Activated naive CD4-positive, alpha-beta T cell treated with Interleukin-2 at 50 U/mL for 16 hours (primary cell): ENCODE measurements at places on chromosomes 6 and 20.

DNA sequence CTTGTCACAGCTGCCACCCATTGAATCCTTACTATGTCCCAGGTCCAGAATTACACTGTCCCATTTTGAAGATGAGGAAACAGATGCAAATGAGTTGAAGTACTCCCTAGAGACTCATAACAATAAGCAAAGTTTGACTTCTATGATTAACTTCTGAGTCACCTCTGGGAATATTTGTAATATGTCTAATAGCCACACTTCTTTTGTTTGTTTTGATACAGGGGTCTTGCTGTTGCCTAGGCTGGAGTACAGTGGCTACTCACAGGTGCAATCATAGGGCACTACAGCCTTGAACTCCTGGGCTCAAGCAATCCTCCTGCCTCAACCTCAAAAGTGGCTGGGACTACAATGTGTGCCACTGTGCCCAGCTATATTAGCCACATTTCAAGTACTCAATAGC lies 11.4 kb upstream of the SOX12 start:
- no peak for DNase-seq

GRCh38 chr6:37812841-37813240 lies 6.7 kb upstream of the ZFAND3 start:
- no peak for DNase-seq

DNA sequence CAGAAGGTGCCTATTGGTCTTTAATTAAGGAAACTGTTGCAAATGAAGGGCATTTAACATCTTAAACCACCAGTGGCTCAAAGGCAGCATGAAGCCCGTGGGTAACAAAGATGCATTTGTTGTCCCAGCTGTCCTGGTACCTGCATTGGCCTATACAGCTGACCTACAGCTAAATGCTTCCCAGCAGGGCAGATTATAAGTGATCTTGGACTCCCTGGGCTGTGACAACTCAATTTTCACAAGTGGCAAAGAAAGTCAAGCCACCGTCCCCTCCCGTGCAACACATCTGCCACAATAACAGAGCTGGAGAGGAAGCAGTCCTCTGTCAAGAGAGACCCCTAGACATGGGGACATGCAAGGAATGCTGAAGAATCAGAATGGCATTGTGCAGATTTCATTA lies 31.5 kb upstream of the EDN3 start:
- DNase-seq: no peak

DNA sequence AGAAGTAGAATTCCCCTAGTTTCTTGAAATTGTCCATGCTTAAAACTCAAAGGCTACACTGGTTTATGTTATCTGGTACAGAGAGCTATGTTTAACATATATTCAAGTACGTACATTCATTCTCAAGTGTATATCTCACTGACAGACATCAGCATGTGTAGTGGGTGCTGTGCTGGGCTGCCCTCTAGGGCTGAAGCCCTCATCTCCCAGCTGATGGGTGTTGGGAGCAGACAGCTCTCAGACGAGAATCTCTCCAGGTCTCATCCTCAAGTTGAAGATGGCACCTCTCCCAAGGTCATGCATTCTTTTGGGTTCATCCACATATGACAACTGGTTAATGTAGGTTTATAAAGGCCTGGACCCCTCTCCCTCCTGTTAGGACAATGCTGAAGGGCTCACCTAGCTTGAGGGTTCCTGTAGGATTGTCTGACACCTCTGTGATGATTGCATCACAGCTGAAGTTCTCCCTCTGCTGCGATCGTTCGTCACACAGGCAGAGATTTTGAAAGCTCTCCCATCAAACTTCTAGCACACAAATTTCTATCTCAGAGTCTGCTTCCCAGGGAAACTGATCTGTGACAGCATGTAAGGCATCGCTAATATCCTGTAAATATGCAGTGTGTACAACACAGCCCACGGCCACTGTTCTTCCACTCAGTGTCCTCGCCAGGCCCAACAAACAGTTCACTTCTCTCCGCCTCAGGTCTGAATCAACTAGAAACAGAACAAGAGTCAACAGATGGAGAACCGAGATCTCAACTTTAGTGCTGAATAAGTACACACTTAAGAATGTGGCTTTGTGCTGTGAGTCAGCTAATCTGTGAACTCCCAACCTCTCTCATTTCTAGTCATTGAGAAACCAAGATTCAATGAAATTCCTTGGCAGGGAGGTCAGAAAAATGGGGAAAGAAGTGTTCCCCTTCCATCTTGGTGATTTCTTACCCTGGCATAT lies 43.2 kb downstream of the PREP start:
- no peak for DNase-seq

- DNase-seq: no peak
These were observed 165.4 kb downstream of the GRM4 start for GRCh38 chr6:33980176-33981175.

GRCh38 chr6:56752009-56752408 lies 109.3 kb upstream of the DST start:
- DNase-seq: no peak
